ENCODE measurements at places on chromosomes 3 and 15. TPM values are rescaled to one million over a fixed set of nuclear protein-coding genes. Genes with fewer than 3 reads are reported as not detected.

Gene TOPAZ1
- not detected for total RNA-seq

DNA sequence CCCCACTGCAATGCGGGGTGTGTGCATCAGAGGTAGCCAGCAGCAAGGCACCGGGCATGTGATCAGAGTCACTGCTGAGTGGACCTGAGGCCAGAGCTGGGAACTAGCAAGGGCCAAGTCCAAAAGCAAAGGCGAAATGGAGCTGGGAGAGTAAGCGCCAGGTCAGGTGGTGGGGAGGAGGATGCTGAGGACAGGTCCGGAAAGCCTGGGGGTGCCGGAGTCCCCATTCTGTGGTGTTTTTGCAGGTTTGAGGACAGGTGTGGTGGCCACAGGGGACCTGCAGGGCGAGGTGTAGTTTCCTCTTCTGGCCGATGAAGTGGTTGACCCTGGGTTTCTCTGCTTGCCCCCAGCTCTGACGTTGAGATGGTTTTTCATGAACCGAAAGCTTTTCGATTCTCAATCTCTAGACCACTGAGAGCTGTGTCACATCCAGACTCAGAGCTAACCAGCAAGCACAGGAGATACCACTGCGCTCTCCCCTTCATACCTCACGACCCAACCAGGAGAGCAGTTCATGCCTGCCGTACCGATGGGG, 35.0 kb upstream of the HES1 start:
- H3K4me1 ChIP-seq: peaks cover 46% of the 10 kb centered on the region
- no peak for DNase-seq
- H3K27ac ChIP-seq: no peak overlapping the region
- H3K4me3 ChIP-seq: no peak overlapping the region

DNA sequence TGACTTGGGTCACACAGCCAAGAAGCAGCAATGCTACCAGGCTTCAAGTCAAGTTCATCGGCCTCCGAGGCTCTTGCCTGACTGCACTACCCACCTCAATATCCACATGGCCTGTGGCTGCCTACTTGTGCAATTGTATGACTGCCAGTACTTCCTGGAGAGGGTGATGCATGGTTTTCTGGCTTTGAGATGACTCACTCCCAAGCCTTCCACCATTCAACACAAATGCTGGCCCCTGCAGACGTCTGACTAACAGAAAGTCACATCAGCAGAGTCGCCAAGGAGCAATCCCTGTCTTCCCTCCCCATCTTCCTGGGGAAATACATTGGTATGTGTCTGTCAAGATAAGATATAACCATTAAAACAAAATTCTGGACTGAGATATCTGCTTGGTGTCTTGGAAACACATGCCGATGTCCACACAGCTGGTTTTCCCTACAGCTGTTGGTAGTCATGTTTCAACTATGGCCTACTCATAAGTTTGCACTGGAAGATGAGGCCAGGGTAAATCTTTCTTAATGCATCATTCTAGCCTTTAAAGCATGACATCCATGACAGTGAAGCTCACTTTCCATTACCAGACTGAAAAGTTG, 79.6 kb upstream of the SPATA12 start:
- no peak for DNase-seq
- no peaks in the 10 kb centered on the region for H3K36me3 ChIP-seq
- H3K27ac ChIP-seq: no peak overlapping the region
- H3K4me3 ChIP-seq: no peak overlapping the region

GRCh38 chr3:15300323-15301078, 31.9 kb downstream of the SH3BP5 start:
- no peak overlapping the region for H3K4me3 ChIP-seq
- no peaks in the 10 kb centered on the region for H3K4me1 ChIP-seq
- H3K27ac ChIP-seq: no peak overlapping the region

GRCh38 chr3:27554706-27555105, 70.5 kb upstream of the SLC4A7 start:
- no peak for DNase-seq
- H3K36me3 ChIP-seq: no peaks in the 10 kb centered on the region
- no peaks in the 10 kb centered on the region for H3K4me1 ChIP-seq
- H3K27me3 ChIP-seq: no peaks in the 10 kb centered on the region
- no peak overlapping the region for H3K4me3 ChIP-seq

Gene P2RY13
- total RNA-seq: not detected

Gene CLDN1
- total RNA-seq: 0.34 TPM

DNA sequence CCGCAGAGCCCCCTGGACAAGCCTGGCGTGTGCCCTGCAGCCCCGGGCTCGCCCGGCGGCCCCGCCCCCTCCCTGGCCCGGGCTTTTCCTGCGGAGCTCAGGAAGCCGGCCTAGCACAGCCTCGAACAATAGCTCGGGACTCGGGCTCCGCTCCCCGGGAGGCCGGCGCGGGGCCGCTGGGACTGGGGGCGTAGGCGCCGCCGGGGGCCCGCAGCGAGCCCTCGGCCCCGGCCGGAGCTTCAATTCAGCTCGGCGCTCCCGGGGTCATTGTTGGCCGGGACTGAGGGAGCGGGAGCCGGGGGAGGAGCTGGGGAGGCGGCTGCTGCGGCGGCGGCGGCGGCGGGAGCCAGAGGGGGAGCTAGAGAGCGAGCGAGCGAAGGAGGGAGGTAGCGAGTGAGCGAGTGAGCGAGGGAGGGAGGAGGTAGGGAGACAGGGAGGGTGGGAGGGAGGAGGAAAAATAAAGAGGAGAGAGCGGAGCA, 41.0 kb upstream of the ROPN1 start:
- peak overlapping the region; percentile 90 for H3K4me3 ChIP-seq
- peaks cover 71% of the 10 kb centered on the region for H3K27me3 ChIP-seq
- peak; percentile 95 for DNase-seq
- H3K27ac ChIP-seq: peak overlapping the region; percentile 78
- H3K4me1 ChIP-seq: peaks cover 22% of the 10 kb centered on the region

Gene SYNM
- total RNA-seq: 0.97 TPM

Gene PARP16
- 5.7 TPM for total RNA-seq

DNA sequence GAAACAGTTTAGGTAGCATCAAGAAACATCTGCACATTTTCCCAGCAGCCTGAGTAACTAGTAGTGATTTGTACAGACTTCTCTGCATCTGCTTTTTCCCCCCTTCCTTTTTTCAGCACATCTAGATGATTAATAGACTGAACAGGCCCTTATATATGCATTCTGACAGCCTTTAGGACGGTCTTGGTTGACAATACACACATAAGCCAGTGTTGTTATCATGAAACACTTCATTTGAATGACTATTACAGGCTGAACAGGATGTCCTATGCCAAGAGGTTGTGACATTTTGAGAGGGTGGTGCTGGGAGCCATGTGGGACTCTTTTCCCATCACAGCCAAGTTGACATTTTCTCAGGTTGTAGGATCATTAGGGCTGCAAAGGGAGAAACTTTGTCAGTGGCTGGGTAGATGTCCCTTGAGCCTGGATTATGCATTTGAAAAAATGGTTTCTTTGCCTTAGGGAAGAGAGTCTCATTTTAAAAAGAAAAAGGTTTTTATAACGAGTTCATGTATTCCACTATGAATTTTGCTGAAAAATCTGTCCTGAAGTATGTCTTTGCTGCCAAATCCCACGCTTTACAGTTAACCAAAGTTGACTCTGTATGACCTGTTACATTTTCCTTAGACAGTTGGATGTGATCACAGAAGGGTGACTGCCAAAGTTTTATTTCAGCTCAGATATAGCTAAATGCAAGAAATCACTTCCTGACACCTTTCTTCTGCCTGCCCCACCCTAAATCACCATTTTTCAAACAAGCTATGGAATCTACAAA, 73.7 kb downstream of the FILIP1L start:
- no peaks in the 10 kb centered on the region for H3K27me3 ChIP-seq
- DNase-seq: no peak
- no peaks in the 10 kb centered on the region for H3K36me3 ChIP-seq
- H3K27ac ChIP-seq: no peak overlapping the region
- no peak overlapping the region for H3K4me3 ChIP-seq

- H3K36me3 ChIP-seq: no peaks in the 10 kb centered on the region
- H3K27me3 ChIP-seq: no peaks in the 10 kb centered on the region
- H3K27ac ChIP-seq: no peak overlapping the region
- H3K4me1 ChIP-seq: no peaks in the 10 kb centered on the region
These were observed 16.9 kb downstream of the FAM43A start for GRCh38 chr3:194702545-194702944.

Gene GPR160
- total RNA-seq: 4.3 TPM

GRCh38 chr3:124887177-124887931, at the start of gene ITGB5:
ITGB5 (minus strand) TSS chr3:124887365; CDS start chr3:124887000, 365 bp downstream.
- peaks cover 47% of the 10 kb centered on the region for H3K4me1 ChIP-seq
- peak within 1 kb of the TSS; percentile 95 for H3K4me3 ChIP-seq
- DNase-seq: peak; percentile 91
- peak within 1 kb of the TSS; percentile 32 for H3K27ac ChIP-seq
- peaks cover 10% of the 10 kb centered on the region for H3K27me3 ChIP-seq

DNA sequence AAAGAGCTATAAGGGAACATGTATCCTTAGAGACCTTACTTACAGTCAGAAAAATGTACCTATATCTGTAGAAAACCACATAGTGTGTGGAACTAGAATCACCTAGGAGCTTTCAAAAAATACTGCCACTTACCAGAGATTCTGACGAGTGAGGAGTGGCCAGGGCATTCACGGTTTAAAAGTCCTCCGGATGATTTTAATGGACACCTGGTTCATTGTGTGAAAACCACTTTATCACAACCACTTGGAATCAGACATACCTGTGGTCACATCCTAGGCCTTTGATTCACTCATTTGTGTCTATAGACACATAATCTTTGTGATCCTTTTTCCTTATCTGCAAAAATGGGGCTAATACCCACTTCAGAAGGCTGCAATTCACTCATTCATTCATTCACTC, 159.8 kb downstream of the MBNL1 start:
- no peak overlapping the region for H3K27ac ChIP-seq
- DNase-seq: no peak
- no peaks in the 10 kb centered on the region for H3K4me1 ChIP-seq

DNA sequence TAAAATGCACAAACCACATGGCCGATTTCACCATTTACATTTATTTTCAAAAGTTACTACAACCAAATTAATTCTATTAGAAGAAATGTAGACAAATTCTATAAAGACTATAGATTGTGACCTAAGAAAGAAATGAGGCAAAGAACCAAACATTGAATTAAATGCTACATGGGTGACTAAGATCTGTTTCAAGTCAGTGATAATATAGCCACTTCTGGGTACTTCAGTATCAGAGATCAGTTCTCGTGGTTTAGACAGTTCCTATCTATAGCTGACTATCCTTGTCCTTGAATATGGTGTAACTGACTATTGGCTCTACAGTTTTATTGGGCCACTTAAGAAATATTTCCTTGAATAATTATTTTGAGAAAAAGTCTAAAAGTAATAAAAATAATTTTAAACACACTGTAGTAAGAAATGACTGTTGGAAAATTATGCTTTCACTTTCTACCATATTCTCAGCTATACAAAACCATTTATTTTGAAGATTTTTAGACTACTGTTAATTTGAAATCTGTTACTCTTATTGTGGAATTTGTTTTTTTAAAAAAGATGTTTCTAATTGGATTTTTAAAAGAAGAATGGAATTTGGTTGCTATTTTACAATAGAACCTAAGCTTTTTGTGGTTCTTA, 14.1 kb downstream of the KCNMB3 start:
- H3K27ac ChIP-seq: no peak overlapping the region
- H3K4me3 ChIP-seq: no peak overlapping the region
- H3K36me3 ChIP-seq: peaks cover 8% of the 10 kb centered on the region
- no peaks in the 10 kb centered on the region for H3K4me1 ChIP-seq
